ENCODE measurements at places on chromosomes 12 and 14. TPM values are rescaled to one million over a fixed set of nuclear protein-coding genes. Genes with fewer than 3 reads are reported as not detected.

The HOXC10 gene
- total RNA-seq: not detected

The KRT5 gene
- 14.9 TPM for total RNA-seq

The TRIAP1 gene
- total RNA-seq: 32.2 TPM

The ZFYVE21 gene
- 81.3 TPM for total RNA-seq

The CD163 gene
- not detected for total RNA-seq

The GYS2 gene
- total RNA-seq: not detected

The WSCD2 gene
- not detected for total RNA-seq

The LGR5 gene
- not detected for total RNA-seq

The OS9 gene
- total RNA-seq: 186 TPM

The TCHP gene
- total RNA-seq: 9.8 TPM

The MYO1H gene
- not detected for total RNA-seq

The NUP37 gene
- total RNA-seq: 56.5 TPM

The TBX3 gene
- 20.5 TPM for total RNA-seq

The RHOF gene
- 4.6 TPM for total RNA-seq

The LRTM2 gene
- not detected for total RNA-seq

The TIGAR gene
- total RNA-seq: 9.3 TPM

The CCDC92 gene
- total RNA-seq: 8.0 TPM

The ASB2 gene
- 0.32 TPM for total RNA-seq

The KRT6A gene
- total RNA-seq: 2.5 TPM

The RNU7-1 gene
- total RNA-seq: not detected

The OR4E2 gene
- not detected for total RNA-seq

The EML5 gene
- 0.32 TPM for total RNA-seq

The HOXC13 gene
- not detected for total RNA-seq

The KRT85 gene
- not detected for total RNA-seq

The TAS2R13 gene
- 0.69 TPM for total RNA-seq

The ETFBKMT gene
- total RNA-seq: 3.9 TPM

The CDCA4 gene
- 7.3 TPM for total RNA-seq

The LGALS3 gene
- total RNA-seq: 302 TPM
